ENCODE measurements at places on chromosomes 1 and 21.

GRCh38 chr1:203915811-203916210, 54.4 kb downstream of the SNRPE start:
- DNase-seq = no peak

- no peak for DNase-seq
Observed at GRCh38 chr1:19786988-19787423, 12.7 kb downstream of the TMCO4 start.

GRCh38 chr1:183033205-183033604, 10.0 kb downstream of the LAMC1 start:
- no peak for DNase-seq

GRCh38 chr1:112711041-112711440, 4.1 kb downstream of the PPM1J start:
- DNase-seq = no peak

DNA sequence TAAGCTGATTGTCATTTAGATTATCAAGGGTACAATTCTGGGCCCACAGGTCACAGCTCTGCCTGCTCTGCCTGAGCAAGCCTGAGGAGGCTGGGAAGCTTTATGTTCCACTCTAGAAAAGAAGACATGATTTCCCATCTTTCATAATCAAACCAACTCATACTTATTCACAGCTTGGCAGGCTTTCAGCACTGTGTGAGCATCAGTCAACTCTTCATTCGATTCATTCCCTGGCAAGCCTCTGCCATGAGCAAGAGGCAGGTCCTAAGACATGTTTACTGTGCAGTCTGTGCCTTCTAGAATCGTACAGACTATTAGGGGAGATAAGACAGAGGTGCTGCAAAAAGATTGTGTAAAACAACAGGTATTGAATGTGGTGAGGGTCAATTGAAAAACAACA, 24.5 kb upstream of the KIRREL1 start:
- no peak for DNase-seq

DNA sequence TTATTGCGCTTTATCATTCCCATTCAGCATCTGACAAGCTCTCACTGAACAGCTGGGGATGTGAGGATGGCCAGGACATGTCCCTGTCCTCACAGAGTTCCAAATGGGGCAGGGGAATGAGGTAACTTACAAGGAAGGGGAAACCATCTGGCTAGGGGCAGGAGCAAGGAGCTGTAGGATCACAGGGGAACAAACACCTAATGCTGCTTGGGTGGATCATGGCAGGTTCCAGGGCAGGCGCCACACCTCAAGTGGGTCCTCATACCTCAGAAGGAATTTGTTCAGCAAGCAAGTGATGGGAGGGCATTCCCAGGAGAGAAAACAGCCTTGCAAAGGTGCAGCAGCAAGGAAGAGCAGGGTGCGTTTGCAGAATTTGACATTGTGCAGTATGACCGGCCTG, 35.1 kb upstream of the GRIK3 start:
- no peak for DNase-seq
